ENCODE measurements at places on chromosomes 5 and 9. TPM values are rescaled to one million over a fixed set of nuclear protein-coding genes. Genes with fewer than 3 reads are reported as not detected.

GRCh38 chr9:134454476-134454857, 128.2 kb downstream of the RXRA start:
- no peak for DNase-seq
- H3K27me3 ChIP-seq: no peaks in the 10 kb centered on the region
- no peak overlapping the region for H3K4me3 ChIP-seq

DNA sequence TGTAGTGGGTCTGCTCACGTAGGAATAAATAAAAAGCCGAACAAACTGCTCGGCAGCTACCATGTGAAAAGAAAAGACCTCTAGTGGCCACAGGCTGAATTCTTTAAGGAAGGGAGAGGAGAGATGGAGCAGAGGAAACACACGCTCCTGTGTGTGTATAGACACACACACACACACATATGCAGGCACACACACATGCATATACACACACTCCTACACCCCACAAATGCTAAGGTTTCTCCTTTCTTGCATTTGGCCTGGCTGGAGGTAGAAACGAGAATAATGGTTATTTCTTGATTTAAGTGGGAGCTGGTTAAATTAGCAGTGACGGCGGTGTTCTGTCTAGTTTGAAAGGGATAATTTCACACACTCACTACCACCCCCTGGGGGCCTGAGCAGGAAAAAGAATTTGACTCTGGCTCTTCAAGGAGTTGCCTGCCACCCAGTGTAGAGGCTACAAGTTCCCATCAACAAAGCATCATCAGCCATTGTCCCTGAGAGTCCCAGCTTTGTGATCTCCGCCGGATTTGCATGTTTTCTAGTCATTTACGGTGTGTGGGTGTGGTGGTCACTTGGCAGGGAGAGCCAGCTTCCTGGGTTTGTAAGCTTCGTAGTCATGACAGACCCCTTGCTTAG, at the start of gene INSYN2B:
INSYN2B (minus strand) TSS at position 78 of the 636 bp plus-strand sequence. CDS start 96,597 bp downstream, outside the sequence.
- no peaks in the 10 kb centered on the region for H3K36me3 ChIP-seq
- H3K27me3 ChIP-seq: no peaks in the 10 kb centered on the region
- H3K27ac ChIP-seq: no peak within 1 kb of the TSS
- H3K4me3 ChIP-seq: peak within 1 kb of the TSS; percentile 3
- H3K4me1 ChIP-seq: no peaks in the 10 kb centered on the region

- peak overlapping the region; percentile 35 for H3K4me3 ChIP-seq
- DNase-seq: peak; percentile 79
- H3K27ac ChIP-seq: peak overlapping the region; percentile 78
Observed at GRCh38 chr5:145856285-145856818, 16.5 kb downstream of the GRXCR2 start.

DNA sequence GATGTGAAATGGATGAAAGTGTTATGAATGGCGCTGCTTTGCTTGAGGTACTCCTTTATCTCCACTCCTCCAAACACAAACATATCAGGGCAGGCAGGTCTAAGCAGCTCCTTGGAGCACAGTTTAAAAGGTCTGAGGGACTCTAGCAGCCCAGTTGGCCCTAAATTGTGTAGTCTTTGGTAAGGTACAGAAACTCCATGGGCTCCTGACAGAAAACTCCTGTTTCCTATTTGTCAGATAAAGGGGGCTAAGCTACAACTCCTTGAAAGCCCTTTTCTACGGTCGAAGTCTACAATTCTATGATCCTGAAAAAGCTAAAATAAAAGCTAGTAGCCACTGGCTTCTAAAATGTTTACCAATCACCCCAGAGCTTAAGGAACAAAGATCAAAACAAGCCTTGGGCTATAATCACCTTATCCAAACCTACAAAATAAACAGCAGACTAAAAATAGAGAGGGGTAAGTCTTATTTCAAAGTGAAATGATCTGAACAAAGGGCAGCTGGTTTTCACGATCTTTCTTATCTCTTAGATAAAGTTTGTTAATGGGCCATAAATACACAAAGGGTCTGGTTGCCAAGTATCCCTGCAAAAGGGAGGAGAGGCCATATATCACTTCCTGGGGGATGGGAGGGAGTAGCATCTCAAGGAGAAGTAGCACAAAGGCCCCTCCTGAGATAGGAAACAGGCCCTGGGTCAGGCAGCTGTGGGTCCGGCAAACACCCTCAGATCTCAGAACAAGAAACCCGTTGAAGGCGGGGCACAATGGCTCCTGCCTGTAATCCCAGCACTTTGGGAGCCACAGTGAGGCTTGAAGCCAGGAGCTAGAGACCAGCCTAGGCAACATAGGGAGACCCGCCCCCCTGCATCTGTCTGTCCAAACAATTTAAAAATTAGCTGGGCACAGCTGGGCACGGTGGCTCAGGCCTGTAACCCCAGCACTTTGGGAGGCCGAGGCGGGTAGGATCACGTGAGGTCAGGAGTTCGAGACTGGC, 28.3 kb upstream of the DENND4C start:
- H3K4me3 ChIP-seq: no peak overlapping the region
- DNase-seq: no peak
- peak overlapping the region; percentile 39 for H3K27ac ChIP-seq
- H3K36me3 ChIP-seq: no peaks in the 10 kb centered on the region
- H3K4me1 ChIP-seq: peaks cover 28% of the 10 kb centered on the region
- H3K27me3 ChIP-seq: no peaks in the 10 kb centered on the region

- no peaks in the 10 kb centered on the region for H3K36me3 ChIP-seq
- no peak for DNase-seq
- H3K27ac ChIP-seq: no peak overlapping the region
- no peaks in the 10 kb centered on the region for H3K27me3 ChIP-seq
Observed at GRCh38 chr5:80368661-80369480, 39.0 kb upstream of the ZFYVE16 start.

GRCh38 chr5:74179179-74179578, 461.3 kb downstream of the ENC1 start:
- peak overlapping the region; percentile 42 for H3K27ac ChIP-seq
- H3K4me3 ChIP-seq: no peak overlapping the region
- peaks cover 9% of the 10 kb centered on the region for H3K4me1 ChIP-seq
- no peaks in the 10 kb centered on the region for H3K36me3 ChIP-seq
- no peak for DNase-seq
- H3K27me3 ChIP-seq: no peaks in the 10 kb centered on the region

DNA sequence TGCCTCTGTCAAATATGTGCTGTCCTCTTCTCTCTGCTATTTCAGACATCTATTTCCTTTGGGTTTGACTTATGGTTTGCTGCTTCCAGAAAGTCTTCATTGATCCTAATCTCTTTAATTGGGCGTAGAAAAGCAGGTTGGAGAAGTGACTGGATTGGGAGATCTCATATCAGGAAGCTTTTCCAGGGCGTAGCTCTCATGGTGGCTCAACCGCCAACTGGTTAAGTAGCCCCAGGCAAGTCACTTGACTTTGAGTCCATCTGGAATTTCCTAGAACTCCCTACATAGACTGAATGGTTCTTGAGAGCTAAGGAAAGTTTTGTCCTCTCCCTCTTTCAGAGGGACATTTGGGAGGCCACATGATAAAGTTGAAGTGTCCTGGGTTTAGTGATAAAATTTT, 192.3 kb upstream of the GLRA1 start:
- no peak for DNase-seq
- no peaks in the 10 kb centered on the region for H3K27me3 ChIP-seq
- H3K27ac ChIP-seq: no peak overlapping the region
- no peaks in the 10 kb centered on the region for H3K36me3 ChIP-seq

- no peak overlapping the region for H3K27ac ChIP-seq
- no peaks in the 10 kb centered on the region for H3K27me3 ChIP-seq
- no peak overlapping the region for H3K4me3 ChIP-seq
- no peak for DNase-seq
Observed at GRCh38 chr5:104372376-104372775, 809.8 kb upstream of the NUDT12 start.

GRCh38 chr9:104869811-104870210, 58.1 kb downstream of the ABCA1 start:
- no peaks in the 10 kb centered on the region for H3K4me1 ChIP-seq
- peak overlapping the region; percentile 76 for H3K27ac ChIP-seq
- H3K36me3 ChIP-seq: peaks cover 19% of the 10 kb centered on the region
- H3K4me3 ChIP-seq: no peak overlapping the region
- DNase-seq: no peak
- no peaks in the 10 kb centered on the region for H3K27me3 ChIP-seq

- no peak for DNase-seq
- no peaks in the 10 kb centered on the region for H3K36me3 ChIP-seq
- H3K27me3 ChIP-seq: no peaks in the 10 kb centered on the region
- no peaks in the 10 kb centered on the region for H3K4me1 ChIP-seq
Observed at GRCh38 chr9:9108641-9109040, 1309.1 kb upstream of the DMAC1 start.

DNA sequence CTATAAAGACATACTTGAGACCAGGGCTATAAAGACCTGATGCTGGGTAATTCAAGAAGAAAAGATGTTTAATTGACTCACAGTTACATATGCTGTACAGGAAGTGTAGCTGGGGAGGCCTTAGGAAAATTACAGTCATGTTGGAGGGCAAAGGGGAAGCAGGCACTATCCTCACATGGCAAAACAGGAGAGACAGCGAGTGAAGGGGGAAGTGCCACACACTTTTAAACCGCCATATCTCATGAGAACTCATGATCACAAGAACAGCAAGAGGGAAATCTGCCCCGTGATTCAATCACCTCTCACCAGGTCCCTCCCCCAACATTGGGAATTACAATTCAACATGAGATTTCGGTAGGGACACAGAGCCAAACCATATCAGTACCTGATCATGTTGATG, 89.9 kb upstream of the ADAMTSL1 start:
- H3K4me3 ChIP-seq: no peak overlapping the region
- no peaks in the 10 kb centered on the region for H3K36me3 ChIP-seq
- DNase-seq: no peak
- H3K27ac ChIP-seq: no peak overlapping the region
- peaks cover 10% of the 10 kb centered on the region for H3K4me1 ChIP-seq

GRCh38 chr5:2591777-2592453, 159.6 kb downstream of the IRX2 start:
- no peak for DNase-seq
- no peak overlapping the region for H3K4me3 ChIP-seq
- no peak overlapping the region for H3K27ac ChIP-seq
- no peaks in the 10 kb centered on the region for H3K36me3 ChIP-seq
- H3K4me1 ChIP-seq: no peaks in the 10 kb centered on the region

DNA sequence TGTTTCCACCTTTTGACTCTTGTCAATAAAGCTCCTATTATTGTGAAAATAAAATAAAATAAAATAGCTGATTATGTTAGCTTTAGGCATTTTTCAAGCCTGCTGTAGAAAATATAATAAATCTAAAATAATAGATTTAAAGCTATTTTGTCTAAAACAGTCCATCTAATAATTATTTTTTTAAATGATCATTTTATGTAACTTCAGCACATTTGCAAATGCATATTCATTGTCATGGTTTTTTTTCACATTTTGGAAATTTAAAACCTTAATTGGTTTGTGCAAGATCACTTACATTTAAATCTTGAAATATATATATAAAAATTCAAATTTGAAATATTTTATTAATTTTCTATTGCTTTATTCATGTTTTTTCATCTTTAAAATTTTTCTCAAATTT, 159.8 kb downstream of the ADGRV1 start:
- no peak overlapping the region for H3K27ac ChIP-seq
- no peaks in the 10 kb centered on the region for H3K36me3 ChIP-seq
- H3K27me3 ChIP-seq: no peaks in the 10 kb centered on the region
- no peak for DNase-seq
- no peaks in the 10 kb centered on the region for H3K4me1 ChIP-seq

GRCh38 chr9:118222375-118222774, 518.2 kb downstream of the TLR4 start:
- H3K36me3 ChIP-seq: no peaks in the 10 kb centered on the region
- H3K4me1 ChIP-seq: no peaks in the 10 kb centered on the region
- H3K27ac ChIP-seq: no peak overlapping the region
- no peak overlapping the region for H3K4me3 ChIP-seq
- no peak for DNase-seq

DNA sequence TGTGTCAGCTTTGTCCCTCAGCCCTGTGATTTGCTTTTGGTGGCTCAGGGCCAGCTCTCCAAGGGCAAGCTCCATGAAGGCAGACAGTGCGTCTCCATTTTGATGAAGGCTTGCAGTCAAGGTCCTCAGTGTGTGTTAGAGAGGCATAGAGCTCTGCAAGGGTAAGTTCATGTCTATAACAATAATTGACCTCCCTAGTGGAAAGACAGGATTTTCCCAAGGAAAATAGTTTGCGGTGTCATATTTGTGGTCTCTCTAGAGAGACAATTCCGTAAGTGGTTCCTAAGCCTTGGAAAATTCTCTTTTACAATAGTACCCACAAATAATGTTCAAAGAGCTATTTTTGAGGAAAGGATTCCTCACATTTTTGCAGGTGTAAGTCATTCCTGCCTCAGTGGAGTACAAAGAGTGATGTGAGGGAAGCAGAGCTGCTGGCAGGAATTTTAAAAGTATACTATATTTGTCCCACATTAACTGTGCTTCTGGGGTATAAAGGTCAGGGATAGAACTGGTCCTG, 40.2 kb downstream of the SLC1A3 start:
- no peaks in the 10 kb centered on the region for H3K27me3 ChIP-seq
- H3K36me3 ChIP-seq: no peaks in the 10 kb centered on the region
- H3K4me3 ChIP-seq: no peak overlapping the region
- no peak for DNase-seq
- no peaks in the 10 kb centered on the region for H3K4me1 ChIP-seq
- H3K27ac ChIP-seq: no peak overlapping the region

DNA sequence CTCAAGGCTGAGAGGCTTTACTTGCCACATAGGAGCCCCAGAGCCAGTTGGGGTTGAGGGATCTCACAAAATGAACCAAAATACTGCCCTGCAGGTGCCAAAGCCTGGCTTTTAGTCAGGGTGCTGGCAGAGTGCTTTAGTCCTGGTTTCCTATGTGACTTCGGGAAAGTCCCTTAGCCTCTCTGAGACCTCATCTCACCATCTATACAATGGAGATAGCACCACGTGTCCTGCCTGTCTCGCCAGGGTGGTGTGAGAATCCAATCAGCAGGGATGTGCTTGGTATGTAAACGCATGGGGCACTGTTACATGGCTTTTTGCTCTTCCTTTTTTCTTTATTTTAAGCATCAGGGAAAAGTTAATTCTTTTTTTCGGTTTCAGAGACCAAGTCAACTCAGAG, 68.3 kb downstream of the SHB start:
- no peaks in the 10 kb centered on the region for H3K36me3 ChIP-seq
- no peaks in the 10 kb centered on the region for H3K27me3 ChIP-seq
- no peak overlapping the region for H3K27ac ChIP-seq
- no peak overlapping the region for H3K4me3 ChIP-seq
- DNase-seq: no peak

DNA sequence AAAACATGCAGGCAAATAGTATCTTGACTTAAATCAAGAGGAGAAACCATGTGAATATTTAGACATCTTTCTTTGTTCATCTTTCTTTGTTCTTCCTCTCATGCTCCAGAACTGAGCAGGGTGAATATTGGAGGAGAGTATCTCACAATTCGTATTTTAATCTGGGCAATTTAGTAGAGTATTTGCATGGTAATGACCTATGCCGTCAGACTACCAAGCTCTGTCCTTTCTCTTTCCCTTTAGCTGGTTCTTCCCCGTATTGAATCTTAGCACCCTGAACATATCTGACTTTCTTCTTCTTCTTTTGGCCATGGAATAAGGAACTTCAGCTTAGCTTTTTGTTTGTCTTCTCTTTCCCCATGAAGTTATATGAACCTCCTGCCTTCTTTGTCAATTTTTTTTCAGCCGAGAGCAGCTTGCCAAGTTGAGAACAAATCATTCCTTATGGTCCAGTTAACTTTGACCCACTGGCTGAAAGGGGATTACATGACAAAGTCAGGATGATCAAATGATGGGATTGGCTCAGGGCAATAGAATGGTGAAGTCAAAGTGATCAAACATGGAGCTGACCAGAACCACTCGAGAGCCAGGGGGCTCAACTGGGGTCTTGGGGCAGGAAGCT, 95.8 kb downstream of the DAPK1 start:
- no peaks in the 10 kb centered on the region for H3K27me3 ChIP-seq
- no peaks in the 10 kb centered on the region for H3K36me3 ChIP-seq
- H3K4me1 ChIP-seq: no peaks in the 10 kb centered on the region
- no peak overlapping the region for H3K4me3 ChIP-seq

Gene PGM5
- total RNA-seq: 670 TPM

Gene NXNL2
- not detected for total RNA-seq

Gene FGFR4
- 11.8 TPM for total RNA-seq

Gene FOXD4L4
- not detected for total RNA-seq

Gene GABRA1
- not detected for total RNA-seq

Measured in sigmoid colon (tissue), 7 donors.